Activated CD8-positive, alpha-beta T cell treated with anti-CD3 and anti-CD28 coated beads, Interleukin-2, amount 10 ng/mL, durations not matched to agents 7 days and 5 days (primary cell): ENCODE measurements at places on chromosomes 3 and 15.

DNA sequence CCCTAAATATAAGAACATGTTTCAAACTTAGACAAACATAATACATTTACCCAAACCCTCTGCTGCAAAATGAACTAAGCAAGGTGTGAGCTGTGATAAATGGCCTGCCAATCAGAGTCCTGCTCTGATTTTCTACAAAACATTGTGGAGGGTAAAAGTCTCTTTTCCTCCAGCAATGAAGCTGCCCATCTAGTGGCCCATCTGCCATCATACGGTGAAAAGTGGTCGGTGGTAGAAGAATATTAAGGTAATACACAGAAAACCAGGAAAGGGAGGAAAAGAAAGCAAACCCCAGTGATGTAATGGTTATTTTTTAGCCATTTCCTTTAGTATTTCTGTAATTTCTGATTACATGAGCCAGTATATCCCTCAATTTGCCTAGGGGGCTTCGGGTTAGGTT, 838.1 kb downstream of the TBL1XR1 start:
- no peak for DNase-seq

DNA sequence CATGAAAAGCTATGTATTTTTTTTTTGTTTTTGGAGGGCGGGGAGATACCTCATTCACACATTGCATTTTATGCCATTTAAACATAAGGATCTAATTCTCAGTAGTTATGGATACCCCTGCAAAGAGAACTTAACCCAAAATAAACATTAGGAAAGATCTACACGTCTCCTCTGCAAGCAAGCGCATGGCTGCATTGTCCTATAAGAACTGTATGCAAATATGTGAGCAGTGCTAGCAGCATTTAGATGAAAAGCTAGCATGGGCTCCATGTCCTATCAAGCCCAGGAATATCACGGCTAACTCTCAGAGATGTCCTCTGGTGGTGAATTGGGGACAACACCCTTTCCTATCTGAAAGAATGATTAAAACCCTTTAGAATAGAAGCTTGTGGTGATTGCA, 292.8 kb downstream of the MEX3B start:
- DNase-seq: no peak

DNA sequence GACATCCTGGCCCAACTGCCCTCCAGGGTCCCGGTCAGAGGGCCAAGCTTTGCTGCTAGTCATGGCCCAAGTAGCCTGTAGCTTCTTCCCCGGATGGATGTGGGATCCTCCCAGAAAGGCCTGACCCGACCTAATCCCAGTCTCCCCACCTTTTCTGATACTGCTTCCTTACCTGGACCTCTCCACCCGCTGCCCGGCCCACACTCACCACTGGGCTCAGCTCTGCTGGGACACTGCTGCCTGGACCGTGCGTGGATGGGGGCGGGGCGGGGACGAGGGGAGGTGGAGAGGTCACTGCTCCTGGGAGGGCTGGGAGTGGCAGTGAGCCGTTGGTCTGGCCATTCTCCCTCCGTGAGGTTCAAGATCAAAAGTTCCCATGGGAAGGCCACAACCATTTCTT, 40.3 kb upstream of the FURIN start:
- DNase-seq: no peak

GRCh38 chr3:148825476-148825875, 2.1 kb upstream of the CPB1 start:
- no peak for DNase-seq

- no peak for DNase-seq
Measured at GRCh38 chr15:57477736-57478522, 101.6 kb downstream of the CGNL1 start.
